ENCODE measurements at places on chromosomes 5 and 9. TPM values are rescaled to one million over a fixed set of nuclear protein-coding genes. Genes with fewer than 3 reads are reported as not detected.

The OR1Q1 gene
- not detected for total RNA-seq

The SLC46A2 gene
- not detected for total RNA-seq

The SPINK7 gene
- 4.3 TPM for total RNA-seq

The NDOR1 gene
- 6.2 TPM for total RNA-seq

The SMIM33 gene
- not detected for total RNA-seq

The FCN2 gene
- total RNA-seq: not detected

The NR4A3 gene
- not detected for total RNA-seq

The IFNB1 gene
- total RNA-seq: not detected

The PTPN3 gene
- 11.8 TPM for total RNA-seq

The TRIP13 gene
- 7.5 TPM for total RNA-seq

The GALNT10 gene
- 3.4 TPM for total RNA-seq

The NUTM2F gene
- not detected for total RNA-seq

The IL3 gene
- total RNA-seq: not detected

The HMGCR gene
- 121 TPM for total RNA-seq

The RUFY1 gene
- total RNA-seq: 41.9 TPM

The MLANA gene
- not detected for total RNA-seq

The SPAAR gene
- total RNA-seq: not detected

The PCDHA13 gene
- total RNA-seq: not detected

The PCDHGA12 gene
- 3.9 TPM for total RNA-seq

The HSPB3 gene
- total RNA-seq: not detected

The PCDHB4 gene
- total RNA-seq: not detected

The REXO4 gene
- 10.8 TPM for total RNA-seq

The ORM1 gene
- not detected for total RNA-seq

The MSX2 gene
- total RNA-seq: not detected

The CARD19 gene
- 88.9 TPM for total RNA-seq

The FYB1 gene
- 1.4 TPM for total RNA-seq

The GFI1B gene
- total RNA-seq: not detected

The ANGPTL2 gene
- under 0.01 TPM for total RNA-seq

The CDKN2B gene
- total RNA-seq: 36.9 TPM

The CCDC171 gene
- 1.9 TPM for total RNA-seq

The C5orf34 gene
- total RNA-seq: 0.85 TPM

The BAAT gene
- 0.24 TPM for total RNA-seq

The GRIA1 gene
- total RNA-seq: not detected

The BRINP1 gene
- total RNA-seq: 0.85 TPM

The GALT gene
- 16.4 TPM for total RNA-seq

The LSM11 gene
- total RNA-seq: 3.6 TPM

The PCDHGA3 gene
- under 0.01 TPM for total RNA-seq

The NR2F1-AS1 gene
- total RNA-seq: under 0.01 TPM

The OLFML2A gene
- 20.2 TPM for total RNA-seq

The SPDL1 gene
- total RNA-seq: 9.4 TPM

The CYFIP2 gene
- 2.1 TPM for total RNA-seq

The PCDHGB3 gene
- total RNA-seq: 0.43 TPM

All from tracheal epithelial cell (primary cell).